ENCODE measurements at places on chromosomes 16 and 17. TPM values are rescaled to one million over a fixed set of nuclear protein-coding genes. Genes with fewer than 3 reads are reported as not detected.

GRCh38 chr17:55377671-55378275 is 43.9 kb downstream of the MMD start:
- DNase-seq, result no peak

- DNase-seq, result no peak
Measured at GRCh38 chr17:59067756-59068155, 38.9 kb downstream of the TRIM37 start.

DNA sequence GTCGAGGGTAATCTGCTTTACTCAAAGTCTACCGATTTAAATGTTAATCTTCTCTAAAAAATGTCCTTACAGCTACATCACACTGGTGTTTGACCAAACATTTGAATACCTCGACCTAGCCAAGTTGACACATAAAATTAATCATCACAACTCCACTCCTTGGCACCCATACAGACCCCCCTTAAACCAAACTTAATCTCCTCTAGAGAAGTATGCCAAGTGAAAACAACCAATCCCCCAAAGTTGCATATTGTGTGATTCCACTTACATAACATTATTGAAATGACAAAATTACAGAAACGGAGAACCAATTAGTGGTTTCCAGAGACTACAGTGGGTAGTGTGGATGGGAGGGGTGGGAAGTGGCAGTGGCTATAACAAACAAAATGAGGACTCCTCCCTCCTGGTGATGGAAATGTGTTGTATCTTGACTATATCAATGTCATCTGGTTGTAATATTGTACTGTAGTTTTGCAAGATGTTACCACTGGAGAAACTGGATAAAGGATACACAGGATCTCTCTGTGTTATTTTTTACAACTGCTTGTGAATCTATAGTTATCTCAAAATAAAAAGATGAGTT is 39.4 kb downstream of the CAPNS2 start:
- DNase-seq, result no peak

DNA sequence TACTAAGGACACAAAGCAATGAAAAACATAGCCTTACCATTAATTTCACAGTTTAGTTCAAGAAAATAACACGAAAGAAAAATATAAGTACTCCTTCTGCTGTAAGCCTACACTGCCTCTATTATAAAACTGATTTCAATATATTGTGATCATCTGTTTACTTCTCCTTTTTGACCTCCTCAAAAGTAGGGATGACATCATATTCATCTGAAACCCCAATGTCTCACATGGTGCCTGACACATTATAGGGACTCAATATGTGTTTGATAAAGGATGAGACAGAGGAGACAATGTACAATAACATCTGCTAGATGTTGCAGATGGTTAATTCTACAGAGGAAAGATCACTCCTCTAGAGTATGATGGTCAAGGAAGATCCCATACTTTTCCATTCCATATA is 118.4 kb upstream of the NOG start:
- DNase-seq, result no peak

- DNase-seq, result no peak
Measured at GRCh38 chr17:81641825-81642489, 5.0 kb downstream of the TSPAN10 start.

DNA sequence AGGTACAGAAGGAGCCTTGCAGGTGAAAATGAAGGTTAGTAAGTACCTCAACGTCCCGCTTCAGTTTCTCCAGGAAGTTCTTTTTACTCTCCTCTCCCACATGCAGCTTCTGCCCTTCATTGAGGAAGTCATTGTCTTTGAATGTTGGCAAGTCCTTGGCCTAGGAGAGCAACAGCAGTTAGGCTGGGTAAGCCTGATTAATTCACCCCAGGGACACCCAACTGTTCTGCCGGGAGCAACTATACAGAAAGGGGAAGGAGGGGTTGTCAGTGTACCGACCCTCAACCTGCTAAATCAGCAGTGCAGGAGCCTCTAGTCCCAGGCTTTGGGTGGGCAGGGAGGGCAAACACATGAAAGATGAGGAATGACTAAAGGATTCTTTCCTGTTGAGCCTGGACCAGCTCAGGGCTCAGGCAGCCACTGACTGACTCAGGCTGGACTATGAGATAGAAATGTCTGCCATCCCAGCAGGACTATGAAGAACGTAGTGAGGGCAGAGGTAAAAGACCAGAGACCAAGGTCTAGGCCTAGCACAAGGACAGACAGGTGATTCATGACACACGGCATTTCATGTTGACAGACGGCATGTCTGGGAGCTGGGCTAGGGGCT is 21.6 kb downstream of the PIP4K2B start:
- DNase-seq, result no peak

DNA sequence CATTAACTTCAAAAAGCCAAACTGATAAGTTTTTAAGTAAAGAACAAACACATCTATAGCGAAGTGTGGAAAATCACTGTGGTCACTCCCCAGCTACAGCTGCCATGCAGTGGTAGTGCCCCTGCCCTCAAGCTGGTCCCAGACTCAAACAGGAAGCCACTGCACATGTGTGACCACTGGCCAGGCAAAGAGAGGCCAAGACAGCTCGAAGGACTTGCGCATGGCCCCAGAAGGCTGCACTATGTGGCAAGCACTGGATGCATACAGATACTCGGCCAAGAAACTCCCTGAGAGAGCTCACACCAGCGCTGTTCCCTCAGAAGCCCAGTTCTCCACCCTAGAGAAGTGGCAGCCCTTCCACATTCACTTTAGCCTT is 82.4 kb downstream of the ANKRD11 start:
- DNase-seq, result no peak

Gene CCL16
- total RNA-seq, result not detected

Gene C16orf96
- total RNA-seq, result 0.11 TPM

Gene IRF8
- total RNA-seq, result 41.9 TPM

Data from left colon (tissue), 2 donors.